SW 1271 (cell line): ENCODE measurements at places on chromosomes 1 and 21.
A peak's percentile ranks its signal among the peaks of the same experiment; 100 is the strongest.

- DNase-seq = no peak
Observed at GRCh38 chr1:26703478-26703877, 7.7 kb downstream of the ARID1A start.

DNA sequence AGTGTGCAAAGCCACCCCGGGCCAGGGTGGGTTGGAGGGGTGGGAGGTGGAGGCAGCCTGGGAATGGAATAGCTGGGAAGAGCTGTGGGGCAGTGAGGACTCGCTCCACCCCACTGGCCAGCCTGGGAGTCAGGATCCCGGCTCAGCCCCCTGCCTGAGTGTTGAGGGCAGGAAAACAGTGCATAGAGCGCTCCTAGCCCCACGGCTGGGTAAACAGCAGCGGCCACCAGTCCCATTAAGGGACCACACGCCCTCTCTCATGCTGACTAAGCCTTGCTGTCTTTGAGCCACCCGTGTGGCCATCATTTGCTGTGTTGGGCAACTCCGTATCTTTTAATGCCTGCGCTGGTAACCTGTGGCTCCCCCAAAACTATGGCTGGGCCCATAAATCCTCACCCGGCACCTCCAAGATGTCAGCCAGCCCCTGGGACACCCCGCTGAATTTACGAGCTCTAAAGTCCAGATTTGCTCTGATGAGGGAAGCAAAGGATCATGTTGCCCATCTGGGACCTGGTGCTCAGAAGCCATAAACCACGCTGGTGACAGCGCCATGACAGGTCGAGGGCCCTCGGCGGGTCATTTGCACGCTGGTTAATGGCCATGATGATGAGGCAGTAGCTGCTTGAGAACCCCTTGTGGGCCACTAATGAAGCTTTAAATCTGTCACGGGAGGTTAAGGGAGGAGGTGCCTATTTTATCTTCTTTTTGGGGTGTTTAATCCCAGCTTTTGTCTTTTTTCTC lies 34.9 kb downstream of the SYF2 start:
- DNase-seq = no peak

DNA sequence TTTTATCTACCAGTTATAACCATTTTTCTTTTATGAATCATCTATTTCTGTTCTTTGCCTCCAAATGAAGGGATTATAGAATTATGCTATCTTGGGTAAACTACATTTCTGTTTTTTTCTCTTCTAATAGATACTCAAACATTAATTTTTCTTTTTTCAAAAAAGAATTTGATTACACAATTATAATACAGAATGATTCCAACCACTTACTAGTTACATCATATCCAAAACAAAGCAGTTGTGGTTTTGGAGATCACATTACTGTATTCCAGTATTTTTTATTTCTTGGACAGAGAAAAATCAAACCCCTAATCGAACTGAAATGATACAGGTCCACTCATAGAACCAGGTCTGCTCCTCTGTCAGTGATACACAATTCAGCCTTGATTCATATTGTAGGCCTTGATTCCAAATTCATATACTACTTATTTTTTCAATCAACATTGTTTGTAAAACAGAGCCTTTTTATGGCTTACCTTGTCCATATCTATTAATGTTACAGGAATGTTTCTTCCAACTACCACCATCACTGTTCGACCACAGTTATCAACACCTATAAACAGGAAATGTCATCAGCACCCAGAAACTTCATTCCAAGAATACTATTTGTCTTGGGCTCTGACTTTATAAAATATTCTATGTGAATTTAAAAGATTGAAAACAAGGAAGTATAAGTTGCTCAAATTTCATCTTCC lies 43.2 kb downstream of the GDAP2 start:
- no peak for DNase-seq

- peak; percentile 65 for DNase-seq
Observed at GRCh38 chr1:54070171-54070837, 16.9 kb downstream of the TCEANC2 start.

DNA sequence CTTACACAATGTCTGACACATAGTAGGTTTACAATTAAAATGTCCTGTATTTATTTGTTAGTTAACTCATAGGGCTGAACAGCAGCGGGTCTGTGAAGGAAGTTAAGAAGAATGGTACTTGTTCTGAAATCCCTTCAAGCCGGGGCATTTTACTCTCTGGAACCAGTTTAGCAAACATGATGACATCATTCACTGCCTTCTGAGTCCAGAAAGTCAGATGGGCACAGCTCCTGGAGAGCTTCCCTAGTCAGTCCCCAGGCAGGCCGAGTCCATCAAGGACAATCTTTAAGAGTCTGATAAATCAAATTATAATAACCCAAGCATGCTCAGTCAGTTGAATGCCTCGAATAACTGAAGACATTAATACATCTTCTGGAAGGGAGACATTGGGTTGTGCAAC lies 125.4 kb upstream of the DAB1 start:
- no peak for DNase-seq

DNA sequence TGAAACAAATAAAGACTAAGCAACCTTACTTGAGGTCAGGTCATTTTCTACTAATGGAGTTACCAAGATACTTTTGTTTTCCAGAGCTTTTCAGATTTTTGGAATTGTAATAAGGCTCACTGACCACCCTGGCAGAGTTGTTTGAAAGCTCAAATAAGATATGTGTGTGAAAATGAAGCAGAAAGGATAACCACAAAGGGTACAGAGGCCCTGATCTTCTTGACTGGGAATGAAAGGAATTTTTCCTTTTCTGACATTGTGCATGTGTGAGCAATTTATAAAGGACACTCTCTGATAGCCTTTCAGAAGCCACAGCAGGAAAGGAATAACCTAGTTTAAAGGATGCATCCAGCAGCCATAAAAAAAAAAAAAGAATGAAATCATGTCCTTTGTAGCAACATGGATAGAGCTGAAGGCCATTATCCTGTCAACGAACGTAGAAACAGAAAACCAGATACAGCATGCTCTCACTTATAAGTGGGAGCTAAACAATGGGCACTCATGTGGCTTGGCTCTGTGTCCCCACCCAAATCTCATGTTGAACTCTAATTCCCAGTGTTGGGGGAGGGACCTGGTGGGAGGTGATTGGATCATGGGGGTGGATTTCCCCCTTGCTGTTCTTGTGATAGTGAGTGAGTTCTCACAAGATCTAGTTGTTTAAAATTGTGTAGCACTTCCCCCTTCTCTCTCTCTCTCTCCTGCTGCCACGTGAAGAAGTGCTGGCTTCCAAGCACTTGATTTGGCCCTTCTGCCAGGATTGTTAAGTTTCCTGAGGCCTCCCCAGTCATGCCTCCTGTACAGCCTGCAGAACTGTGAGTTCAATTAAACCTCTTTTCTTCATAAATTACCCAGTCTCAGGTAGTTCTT lies 3.1 kb upstream of the SRP9 start:
- no peak for DNase-seq

DNA sequence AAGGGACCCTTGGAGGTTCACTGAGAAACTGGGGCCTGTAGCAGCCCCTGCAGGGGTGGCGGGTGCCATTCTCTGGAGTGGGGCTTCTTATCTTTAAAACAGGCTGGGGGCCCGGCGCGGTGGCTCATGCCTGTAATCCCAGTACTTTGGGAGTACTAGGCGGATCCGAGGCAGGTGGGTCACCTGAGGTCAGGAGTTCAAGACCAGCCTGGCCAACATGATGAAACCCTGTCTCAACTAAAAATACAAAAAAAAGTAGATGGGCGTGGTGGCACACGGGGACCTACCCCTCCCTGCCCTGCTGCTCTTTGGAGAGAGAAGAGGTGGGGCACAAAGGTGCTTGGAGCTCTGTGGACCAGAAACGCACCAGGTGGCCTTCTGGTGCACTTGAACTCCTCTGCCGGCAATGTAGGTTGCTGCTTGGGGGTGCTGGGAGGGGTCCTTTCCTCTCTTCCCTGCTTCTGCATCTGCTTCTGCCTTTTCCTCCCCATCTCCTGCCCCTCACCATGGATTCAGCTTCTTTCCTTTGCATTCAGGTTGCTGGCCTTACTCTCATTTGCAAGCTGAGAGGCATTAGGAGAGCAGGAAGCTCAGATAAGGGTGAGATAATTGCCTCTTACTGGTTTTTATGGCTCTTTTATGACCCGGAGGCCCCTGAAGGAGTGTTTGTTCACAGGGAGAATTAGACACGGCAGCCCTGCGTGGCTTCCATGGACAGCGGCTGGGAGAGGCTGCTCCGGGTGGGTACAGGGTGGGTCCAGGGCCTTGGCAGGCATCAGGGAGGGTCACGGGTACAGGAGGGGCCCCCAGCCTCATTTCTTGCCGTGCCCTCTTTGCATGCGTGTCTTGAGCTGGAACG lies 57.4 kb downstream of the ARHGEF10L start:
- no peak for DNase-seq

GRCh38 chr1:959731-960362 lies 537 bp upstream of the KLHL17 start:
- no peak for DNase-seq

DNA sequence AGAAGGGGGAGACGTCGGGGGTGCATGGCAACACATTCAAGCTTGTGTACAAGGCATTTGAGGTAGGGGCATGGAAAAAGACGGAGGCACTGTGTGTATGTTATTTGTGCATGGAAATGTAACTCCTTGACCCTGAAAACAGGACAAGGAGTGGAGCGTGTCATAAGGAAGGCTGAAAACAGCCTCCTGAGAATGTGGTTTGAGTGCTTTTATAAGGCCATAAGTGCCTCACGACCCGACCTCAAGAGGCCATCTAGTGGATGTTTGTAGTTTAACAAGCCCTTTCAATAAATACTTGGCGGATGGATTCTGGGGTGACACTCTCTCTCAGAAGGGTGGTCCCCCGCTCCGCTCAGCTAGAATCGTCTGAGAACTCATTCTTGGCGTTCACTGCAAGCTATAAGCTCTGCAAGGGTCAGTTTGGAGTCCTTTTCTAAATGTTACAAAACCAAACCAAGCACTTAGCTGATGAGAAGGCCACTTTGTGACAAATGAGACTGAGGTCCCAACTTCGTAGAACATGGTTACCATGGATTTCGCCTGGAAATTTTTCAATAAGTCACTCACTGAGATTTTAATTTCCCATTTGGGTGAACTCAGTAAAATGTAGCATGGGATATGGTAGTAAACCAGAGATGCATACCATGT lies 38.8 kb upstream of the CLCA4 start:
- no peak for DNase-seq

GRCh38 chr1:37423810-37424209 lies 50.6 kb upstream of the ZC3H12A start:
- DNase-seq = no peak

DNA sequence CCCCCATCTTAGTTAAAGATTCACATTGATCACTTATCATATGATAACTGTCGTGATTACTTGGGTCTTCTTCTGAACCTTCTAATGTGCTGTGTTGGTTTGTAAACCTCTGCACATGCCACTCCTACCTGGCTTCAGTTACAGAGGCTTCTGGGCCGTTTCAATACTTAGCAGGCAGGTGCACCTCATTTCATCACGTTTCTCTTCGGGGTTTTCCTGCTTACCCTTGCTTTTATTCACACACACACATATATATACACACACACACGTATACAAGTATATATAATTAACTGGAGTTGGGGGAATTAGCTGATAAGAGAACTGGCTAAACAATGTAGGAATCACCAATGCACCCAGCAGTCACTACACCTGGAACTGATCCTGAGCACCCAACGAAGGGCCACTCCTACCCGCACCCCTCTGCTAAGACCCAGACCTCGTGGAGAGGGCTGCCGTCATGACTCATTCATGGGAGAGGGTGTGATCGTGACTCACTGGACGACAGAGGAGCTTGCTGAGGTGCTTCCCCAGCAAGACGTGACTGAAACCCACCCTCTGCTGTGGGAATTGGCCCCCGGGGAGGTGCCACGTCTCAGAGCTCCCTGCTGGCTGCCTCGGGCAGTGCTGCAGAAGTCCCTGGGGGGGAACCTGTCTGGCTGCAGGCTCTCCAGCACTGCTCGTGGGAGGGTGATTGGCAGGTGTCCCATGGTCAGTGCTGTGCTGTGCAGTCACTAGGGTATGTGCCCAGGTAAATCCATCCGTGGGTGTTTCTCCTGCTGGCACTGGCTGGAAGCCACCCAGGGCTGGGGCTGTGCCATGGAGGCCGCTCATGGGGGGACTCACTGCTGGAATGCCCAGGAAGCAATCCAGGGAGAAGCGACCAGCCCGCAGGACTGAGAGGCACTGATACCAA lies 166.6 kb downstream of the DYRK1A start:
- no peak for DNase-seq

- no peak for DNase-seq
Observed at GRCh38 chr21:37974081-37974480, 57.8 kb upstream of the KCNJ6 start.

GRCh38 chr21:45847870-45848269 lies 133.7 kb upstream of the COL6A1 start:
- DNase-seq = no peak

- no peak for DNase-seq
Observed at GRCh38 chr1:232481091-232481490, 148.8 kb downstream of the SIPA1L2 start.

DNA sequence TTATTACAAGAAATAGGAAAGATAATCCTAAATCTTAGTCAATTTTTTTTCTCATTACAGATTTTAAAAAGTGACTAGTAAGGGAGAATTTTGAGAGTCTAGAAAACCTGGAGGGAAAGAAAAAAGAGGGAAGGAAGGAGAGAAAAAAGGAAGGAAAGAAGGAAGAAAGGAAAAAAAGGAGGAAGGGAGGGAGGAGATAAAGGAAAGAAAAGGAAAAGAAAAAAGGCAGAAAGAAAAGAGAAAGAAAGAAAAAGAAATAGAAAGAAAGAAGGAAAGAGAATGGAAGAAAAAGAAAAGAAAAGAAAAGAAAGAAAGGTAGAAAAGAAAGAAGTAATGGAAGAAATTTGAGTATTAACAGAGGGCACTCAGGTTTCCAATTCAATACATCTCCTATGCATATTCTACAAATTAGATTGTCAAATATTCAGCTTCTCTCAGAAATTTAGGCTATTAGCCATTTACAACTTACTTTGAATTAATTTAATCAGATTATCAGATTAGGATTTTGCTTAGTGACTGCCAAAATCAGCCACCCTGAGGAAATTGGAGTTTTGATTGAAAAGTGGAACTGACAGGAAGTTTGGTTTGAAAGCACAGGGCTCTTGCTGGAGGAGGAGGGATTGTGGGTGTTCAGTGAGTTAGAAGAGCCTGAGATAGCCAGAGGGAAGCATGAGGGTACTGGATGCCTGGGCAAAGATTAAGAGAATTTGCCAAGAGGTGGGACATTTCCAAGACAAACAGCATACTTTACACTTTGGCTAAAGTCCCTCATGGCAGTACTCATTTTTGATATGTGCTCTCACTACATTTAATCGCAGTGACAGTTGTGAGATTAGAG lies 677.8 kb downstream of the USP25 start:
- no peak for DNase-seq

GRCh38 chr1:23727362-23727811 lies 15.9 kb upstream of the ELOA start:
- no peak for DNase-seq
